ENCODE measurements at places on chromosomes 6 and 20.
A peak's percentile ranks its signal among the peaks of the same experiment; 100 is the strongest.

- no peak for DNase-seq
Measured at GRCh38 chr6:88177961-88178464, 11.9 kb upstream of the CNR1 start.

DNA sequence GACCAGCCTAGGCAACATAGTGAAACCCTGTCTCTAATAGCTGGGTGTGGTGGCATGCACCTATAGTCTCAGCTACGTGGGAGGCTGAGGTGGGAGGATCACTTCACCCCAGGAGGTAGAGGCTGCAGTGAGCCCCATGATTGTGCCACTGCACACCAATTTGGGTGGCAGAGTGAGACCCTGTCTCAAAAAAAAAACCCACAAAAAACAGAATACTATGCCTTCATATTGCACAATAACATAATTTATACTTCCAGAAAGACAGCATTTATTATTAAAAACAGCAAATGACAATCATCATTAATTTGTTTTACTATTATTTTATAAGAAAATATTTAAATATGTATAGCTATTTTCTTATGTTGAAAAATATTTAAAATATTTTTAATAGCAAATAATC, 30.0 kb upstream of the CARMIL1 start:
- DNase-seq = no peak

DNA sequence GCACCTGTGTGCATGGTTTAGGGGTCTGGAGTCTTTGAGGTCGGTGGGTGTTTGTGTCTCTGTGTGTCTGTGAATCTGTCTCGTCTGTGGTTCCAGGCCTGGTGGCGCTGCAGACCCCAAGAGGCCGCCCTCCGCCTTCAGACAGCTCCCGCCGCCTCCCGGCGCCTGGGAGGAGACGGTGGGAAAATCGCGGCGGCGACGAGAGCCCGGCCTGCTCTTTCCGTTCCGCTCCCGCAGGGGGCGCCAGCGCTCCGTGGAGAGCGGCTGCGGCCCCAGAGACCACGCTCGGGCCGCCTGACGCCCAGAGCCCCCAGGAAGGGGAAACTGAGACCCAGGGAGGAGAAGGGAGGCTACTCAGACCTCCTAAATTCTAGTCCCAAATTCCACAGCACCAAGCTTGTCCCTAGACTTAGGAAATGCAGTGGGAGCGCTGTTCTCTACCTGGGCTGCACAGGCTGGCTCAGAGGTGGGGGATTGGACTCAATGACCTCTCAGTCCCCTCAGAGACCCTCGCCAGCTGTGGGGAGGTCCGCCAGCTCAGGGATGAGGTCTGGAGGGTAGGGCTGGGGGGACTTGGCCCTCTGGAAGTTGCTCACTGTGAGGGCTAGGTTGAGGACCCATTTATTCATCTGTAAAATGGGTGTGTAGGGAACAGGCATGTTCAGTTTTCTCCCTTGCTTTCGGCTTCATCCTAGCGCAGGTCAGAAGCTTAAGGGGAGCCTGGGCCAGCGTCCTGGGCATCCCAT, 36.9 kb upstream of the BLCAP start:
- DNase-seq = peak; percentile 48

GRCh38 chr6:157285422-157285779, 37.9 kb downstream of the TMEM242 start:
- DNase-seq = no peak

GRCh38 chr6:77095936-77096627, 367.2 kb downstream of the HTR1B start:
- DNase-seq = no peak

GRCh38 chr6:108167449-108168089, 1.7 kb downstream of the NR2E1 start:
- DNase-seq = no peak

DNA sequence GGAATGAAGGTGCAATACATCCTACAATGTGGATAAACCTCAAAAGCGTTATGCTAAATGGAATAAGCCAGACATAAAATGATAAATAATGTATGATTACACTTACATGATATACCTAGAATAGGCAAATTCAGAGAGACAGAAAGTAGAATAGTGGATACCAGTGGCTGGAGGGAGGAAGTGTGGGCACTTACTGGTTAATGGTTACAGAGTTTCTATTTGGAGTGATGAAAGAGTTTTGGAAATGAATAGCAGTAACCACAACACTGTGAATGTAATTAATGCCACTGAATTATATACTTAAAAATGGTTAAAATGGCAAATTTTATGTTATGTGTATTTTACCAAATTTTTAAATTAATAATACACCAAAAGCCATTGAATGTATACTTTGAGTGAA, 71.4 kb upstream of the CST7 start:
- DNase-seq = no peak

- no peak for DNase-seq
Measured at GRCh38 chr20:44590980-44591778, 8.8 kb downstream of the PKIG start.

GRCh38 chr6:105545228-105545920, 142.5 kb upstream of the PREP start:
- no peak for DNase-seq

Measured in HAP-1 (cell line).